ENCODE measurements at places on chromosomes 2 and 18.

DNA sequence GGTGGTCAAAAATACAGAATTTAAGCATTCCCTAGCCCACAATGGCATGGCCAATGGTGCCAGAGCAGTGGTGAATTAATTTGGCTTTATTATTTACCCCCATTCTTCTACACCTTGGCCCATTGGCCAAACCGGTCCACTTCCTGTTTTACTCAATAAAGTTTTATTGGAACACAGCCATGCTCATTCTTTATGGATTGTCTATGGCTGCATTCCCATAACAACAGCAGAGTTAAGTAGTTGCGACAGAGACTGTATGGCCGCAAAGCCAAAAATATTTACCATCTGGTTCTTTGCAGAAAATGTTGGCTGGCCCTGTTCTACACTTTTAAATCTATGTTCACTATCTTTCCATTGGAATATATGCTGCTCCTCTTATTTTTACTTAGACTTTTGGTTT is 130.3 kb upstream of the CCDC68 start:
- no peak for DNase-seq

GRCh38 chr18:34248727-34249126 is 24.0 kb upstream of the NOL4 start:
- DNase-seq: no peak

- DNase-seq: no peak
Measured at GRCh38 chr2:221529943-221530652, 42.0 kb downstream of the EPHA4 start.

DNA sequence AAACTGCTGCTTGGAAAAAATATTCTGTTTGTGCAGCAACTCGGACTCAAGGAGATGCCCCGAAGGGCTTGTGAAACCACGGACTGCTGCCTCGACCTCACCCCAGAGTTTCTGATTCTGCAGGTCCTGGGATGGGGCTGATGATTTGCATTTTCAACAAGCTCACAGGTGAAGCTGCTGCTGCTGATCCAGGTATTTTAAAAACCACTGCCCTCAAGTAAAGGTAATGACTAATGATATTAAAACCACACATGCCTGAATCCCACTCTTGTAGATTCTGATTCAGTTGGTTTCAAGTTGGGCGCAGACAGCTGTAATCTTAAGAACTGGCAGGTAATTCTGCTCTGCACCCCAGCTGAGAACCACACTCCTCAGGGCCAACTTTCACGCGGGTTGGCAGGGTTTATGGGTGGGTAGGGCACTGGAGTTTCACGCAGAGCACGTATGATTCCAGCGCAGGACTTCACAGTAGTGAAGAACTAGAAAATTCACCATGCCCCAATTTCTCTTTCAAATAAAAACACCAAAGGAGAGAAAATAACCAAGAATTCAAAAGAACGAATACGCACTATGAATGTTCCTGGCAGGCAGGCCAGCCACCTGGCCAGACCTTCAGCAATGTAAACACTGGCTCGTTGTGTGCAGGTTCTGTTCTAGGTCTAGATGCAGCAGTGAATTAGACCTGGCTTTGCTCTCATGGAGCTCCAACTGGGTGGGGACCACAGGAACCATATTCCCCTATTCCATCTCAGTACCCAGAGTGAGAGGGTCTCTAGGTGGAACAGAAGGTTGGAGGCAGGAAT is 74.6 kb upstream of the ZFP36L2 start:
- no peak for DNase-seq
